HTR-8/SVneo (cell line): ENCODE measurements at places on chromosomes 11 and 22.

- no peak for DNase-seq
These were observed 46.9 kb upstream of the TSKU start for GRCh38 chr11:76736266-76736665.

- no peak for DNase-seq
These were observed 179.4 kb downstream of the NTM start for GRCh38 chr11:131549770-131550169.

GRCh38 chr11:8091721-8092120 lies 10.7 kb downstream of the TUB start:
- no peak for DNase-seq

DNA sequence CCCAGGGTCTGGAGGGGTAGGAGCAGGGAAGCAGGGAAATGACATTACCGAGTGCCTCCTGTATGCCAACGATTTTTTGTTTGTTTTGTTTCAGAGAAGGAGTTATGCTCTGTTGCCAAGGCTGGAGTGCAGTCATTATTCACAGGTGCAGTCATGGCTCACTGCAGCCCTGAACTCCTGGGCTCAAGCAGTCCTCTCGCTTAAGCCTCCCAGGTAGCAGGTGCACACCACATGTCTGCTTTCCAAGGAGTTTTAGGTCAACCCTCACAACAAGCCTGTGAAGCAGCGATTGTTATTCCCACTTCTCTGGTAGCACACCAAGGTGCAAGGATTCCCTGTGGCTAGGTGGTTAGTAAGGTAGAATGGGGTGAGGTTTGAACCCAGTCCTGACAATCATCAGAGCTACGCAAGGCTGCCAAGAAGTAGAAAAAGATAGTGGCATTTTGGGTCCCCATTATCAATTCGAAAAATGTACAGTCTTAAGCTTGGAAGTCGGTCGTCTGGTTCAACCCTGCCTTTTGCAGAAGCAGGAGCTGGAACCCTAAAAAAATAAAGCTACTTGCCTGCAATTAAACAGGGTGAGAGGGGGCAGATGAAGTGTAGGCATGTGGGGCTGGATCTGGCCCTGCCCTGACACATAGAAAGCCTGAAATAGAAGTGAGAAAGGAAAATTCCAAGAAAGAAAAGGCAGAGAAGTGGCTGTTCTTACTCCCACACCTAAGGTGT lies 9.1 kb downstream of the UCP3 start:
- no peak for DNase-seq

- DNase-seq = no peak
These were observed 93.7 kb downstream of the PLEKHA7 start for GRCh38 chr11:16920559-16920958.

DNA sequence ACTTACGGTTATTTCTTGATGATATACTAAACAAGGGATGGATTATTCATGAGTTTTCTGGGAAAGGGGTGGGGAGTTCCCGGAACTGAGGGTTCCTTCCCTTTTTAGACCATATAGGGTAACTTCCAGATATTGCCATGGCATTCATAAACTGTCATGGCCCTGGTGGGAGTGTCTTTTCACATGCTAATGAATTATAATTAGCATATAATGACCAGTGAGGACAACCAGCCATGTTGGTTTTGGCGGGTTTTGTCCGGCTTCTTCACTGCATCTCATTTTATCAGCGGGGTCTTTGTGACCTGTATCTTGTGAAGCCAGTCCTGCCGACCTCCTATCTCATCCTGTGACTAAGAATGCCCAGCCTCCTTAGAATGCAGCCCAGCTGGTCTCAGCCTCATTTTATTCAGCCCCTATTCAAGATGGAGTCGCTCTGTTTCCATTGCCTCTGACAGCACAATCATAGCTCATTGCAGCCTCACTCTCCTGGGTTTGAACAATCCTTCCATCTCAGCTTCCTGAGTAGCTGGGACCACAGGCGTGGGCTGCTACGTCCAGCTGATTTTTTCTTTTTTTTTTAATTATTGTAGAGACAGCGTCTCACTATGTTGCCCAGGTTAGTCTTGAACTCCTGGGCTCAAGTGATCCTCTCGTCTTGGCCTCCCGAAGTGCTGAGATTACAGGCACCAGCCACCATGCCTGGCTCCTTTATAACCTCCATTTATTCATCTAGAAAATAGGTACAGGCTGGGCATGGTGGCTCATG lies 52.6 kb upstream of the EMID1 start:
- no peak for DNase-seq

DNA sequence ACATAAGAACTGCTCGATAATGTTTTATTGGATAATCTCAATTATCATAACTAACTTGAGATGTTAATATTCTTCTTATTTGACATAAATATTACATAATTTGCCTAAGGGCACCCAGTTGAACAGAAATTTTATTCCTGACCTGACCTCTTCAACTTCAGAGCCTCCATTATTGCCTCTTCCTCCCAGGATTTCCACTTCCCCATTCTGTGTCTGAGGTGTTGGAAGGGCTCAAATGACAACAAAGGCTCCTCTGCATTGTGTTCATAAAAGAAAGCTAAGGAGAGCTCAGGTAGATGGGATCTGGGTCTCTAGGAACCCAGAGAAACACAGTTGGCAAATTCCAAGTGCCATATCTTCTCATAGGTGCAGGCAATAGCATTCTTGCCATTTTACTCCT lies 61.2 kb upstream of the ARHGAP20 start:
- DNase-seq = no peak

DNA sequence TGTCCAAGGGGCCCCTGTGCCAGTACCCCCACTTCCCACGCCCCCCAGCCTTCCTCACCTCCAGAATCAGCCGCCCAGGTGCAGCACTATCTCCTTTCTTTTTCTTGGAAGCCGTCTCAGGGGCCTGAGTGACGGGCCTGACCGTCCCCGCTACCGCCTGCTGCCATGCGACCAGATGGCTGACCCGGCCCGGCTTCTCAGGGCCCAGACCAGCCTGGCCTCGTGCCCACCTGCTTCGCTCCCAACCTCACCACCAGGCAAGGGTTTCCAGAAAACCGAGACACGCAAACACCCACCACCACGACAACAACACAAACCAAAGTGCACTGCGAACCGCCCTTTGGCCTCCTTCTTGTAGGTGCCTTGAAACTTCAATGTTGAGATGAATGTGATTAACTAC lies 39.1 kb downstream of the MACROD1 start:
- DNase-seq = no peak

- DNase-seq = no peak
These were observed 1.9 kb downstream of the C11orf71 start for GRCh38 chr11:114398303-114398920.

- DNase-seq = no peak
These were observed 135.0 kb downstream of the BRD1 start for GRCh38 chr22:49692499-49693225.

- no peak for DNase-seq
These were observed 207.0 kb downstream of the MN1 start for GRCh38 chr22:27594474-27595134.

GRCh38 chr11:38014405-38014804 lies 1416.4 kb upstream of the RAG2 start:
- DNase-seq = no peak

DNA sequence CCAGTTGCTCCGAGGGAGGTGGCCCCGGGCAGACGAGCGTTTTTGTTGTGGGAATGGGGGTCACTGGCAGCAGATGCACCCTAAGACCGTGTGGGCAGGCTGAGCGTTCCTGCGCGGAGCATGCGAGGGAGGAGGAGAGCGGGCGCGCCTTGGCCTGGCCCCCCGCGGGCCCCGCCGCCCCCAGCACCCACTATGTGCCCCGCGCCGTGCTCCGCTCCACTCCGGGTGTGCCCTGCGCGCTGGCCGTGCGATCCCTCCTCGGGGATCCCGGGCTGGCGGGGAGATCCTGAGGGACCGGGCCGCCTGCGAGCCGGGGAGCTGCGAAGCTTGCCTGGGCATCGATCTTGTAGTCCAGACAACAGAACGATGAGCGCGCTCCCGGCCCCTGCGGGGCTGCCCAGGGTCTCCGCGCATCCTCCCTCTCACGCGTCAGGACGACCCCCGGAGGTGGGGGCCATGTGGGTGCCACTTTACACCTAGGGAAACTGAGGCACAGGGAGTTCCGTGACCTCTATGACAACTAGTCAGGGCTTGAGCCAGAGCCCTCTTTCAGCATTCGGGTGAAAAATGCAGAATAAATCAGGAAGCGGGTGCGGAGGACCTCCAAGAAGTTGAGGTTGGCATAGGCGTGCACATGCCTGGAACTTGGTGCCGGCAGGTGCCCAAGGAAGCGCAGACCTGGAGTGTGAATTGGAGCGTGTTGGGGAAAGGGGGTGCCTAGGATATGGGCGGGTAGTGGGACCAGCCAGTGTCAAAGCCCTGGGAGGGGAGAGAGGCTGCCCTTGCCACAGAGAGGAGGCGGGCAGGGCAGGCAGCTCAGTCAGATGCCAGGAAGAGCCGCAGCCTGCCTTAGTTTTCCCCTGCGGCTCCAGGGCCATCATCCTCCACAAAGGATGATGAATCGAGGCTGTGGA lies 1.3 kb upstream of the KMT5B start:
- DNase-seq = peak; percentile 34

DNA sequence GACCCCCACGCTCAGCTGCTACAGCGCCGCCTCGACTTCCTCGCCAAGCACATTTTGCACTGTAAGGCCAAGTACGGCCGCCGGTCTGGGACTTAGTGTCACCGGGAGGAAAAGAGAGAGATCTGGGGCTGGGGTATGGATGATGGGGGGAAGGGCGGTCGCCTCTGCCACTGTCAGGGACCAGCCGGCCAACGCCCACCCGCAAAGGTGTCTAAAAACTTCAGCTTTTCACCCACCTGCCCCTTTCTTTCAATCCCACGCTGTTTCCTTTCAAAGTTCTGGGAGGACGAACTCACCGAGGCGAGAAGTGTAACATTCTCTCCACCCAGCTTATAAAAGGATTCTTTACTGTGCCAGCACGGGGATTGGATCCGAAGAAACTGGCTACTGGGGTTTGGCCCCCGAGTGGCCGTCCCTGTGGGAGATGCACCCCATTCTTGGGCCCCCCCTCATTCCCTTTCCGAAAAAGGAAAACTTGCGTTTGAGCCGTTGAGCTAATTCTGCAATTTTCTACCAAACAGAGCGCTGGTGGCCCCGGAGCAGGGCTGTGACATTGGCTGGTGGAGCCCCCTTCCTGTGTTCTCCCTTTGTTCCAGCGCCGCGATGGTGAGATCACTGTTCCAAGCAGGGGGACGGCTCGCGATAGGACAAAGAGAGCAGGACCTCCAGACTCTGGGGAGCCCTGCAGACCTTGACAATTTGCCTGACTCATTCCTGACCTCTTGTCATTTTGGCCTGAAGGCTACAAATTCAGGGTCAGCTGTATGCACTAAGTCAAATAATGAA lies 1.8 kb downstream of the FJX1 start:
- peak; percentile 37 for DNase-seq

DNA sequence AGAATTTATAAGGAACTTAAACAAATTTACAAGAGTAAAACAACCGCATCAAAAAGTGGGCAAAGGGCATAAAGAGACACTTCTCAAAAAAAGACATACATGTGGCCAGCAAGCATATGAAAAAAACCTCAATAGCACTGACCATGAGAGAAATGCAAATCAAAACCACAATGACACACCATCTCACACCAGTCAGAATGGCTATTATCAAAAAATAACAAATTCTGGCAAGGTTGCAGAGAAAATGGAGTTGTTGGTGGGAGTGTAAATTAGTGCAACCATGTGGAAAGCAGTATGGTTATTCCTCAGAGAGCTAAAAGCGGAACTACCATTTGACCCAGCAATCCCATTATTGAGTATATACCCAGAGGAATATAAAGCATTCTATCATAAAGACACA lies 866.8 kb upstream of the TENM4 start:
- no peak for DNase-seq

DNA sequence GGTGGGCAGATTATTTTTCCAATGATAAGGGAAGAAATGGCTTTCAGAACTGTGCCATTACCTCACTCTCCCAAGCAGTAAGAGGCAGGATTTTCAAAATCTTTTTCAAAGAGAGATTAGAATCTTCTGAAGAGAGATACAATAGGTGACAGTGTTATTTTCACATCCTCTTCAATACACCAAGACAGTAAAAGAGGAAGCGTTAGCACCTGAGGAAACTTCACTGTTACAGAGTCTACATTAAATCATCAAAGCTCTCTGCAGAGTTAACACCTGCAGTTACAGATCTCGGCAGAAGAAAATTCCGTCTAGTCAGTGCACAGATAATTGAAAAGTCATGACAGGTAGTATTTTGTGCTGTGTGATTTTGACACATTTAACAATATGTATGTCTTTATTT lies 144.9 kb downstream of the PGR start:
- no peak for DNase-seq

- no peak for DNase-seq
These were observed 599 bp downstream of the TIMM10B start for GRCh38 chr11:6481924-6482275.

DNA sequence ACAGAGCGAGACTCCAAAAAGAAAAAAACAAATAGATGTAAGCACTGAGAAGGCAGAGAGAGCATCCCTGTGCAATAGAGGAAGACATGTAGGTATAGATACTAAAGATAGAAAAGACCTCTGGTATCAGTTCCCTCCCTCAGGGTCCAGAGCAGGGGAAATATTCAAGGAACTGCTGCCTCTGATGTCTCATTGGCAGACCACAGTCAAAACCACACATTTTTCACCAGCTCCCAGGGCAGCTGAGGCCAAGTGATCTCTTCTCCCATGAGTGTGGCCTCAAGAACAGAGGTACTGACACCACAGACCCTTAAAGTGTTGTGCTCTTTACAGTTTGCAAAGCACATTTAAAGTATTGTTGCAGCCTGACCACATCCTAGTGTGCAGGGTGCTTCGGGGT lies 288.5 kb downstream of the NTM start:
- DNase-seq = no peak

- DNase-seq = no peak
These were observed 30.0 kb upstream of the MUC5B start for GRCh38 chr11:1192741-1193325.

DNA sequence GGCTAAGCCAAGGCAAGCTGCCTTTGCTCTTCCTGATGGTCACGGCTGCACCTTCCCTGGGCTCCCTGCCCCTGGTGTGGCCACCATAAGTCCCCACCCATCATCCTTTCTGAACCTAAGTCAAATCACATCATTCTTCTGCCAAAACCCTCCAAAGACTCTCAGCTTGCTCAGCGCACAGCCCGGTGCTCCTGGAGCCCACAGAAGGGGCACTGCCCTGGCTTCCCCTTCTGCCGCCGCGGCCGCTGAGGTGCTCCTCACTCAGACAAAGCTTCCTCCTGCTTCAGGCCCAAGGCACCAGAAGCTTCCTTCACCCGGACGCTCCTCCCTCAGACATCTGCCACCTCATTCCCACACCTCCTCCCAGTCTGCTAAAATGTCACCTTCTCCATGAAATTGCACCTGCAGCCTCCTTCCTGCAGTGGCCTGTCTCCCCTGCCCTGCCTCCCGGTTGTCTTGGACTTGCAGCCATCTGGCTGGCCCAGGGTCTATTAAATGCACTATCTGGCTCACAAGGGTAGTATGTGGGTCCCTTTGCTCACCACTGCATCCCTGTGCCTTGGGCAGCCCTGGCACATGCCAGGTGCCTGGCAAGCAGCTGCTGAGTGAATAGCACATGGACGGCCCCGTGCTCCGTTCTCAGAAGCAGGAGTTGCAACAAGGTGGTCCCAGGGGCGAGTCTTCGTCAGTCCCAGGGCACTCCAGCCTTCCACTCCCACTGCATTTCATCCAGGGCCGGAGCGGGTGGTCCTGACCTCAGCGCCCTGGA lies 108.2 kb downstream of the WNT7B start:
- DNase-seq = no peak

- no peak for DNase-seq
These were observed 21.8 kb upstream of the UPK3A start for GRCh38 chr22:45262931-45263462.
